ENCODE measurements at places on chromosomes 5 and 9.

- no peak for DNase-seq
These were observed 126.3 kb downstream of the C5orf15 start for GRCh38 chr5:133841831-133842750.

- DNase-seq = no peak
These were observed 66.6 kb upstream of the SPATA31D4 start for GRCh38 chr9:81861644-81862043.

DNA sequence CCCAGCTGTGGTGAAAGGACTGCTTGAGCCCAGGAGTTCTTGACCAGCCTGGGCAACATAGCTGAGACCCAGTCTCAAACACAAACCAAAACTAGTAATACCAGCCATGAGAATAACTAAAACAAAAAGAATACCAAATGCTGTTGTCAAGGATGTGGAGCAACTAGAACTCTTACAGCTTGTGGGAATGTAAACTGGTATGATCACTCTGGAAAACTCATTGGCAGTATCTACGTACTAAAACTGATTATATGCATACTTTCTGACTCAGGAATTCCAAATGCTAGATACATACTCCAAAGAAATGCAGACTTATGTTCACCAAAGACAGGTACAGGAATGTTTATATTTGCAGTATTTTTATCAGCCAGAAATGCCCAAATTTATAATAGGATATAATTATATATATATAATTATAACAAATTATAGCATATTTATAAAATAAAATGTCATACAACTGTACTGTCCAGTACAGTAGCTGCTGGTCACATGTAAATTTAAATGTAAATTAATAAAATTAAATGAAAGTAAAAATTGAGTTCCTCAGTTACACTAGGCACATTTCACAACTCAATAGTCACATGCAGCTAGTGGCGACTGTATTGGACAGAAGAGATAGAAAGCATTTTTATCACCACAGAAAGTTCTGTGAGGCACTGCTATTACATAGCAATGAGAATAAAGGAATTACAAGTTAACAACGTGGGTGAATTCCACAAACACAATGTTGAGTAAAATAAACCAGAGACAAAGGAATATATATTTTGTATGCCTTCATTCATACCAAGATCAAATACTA lies 118.5 kb downstream of the GNAQ start:
- DNase-seq = no peak

DNA sequence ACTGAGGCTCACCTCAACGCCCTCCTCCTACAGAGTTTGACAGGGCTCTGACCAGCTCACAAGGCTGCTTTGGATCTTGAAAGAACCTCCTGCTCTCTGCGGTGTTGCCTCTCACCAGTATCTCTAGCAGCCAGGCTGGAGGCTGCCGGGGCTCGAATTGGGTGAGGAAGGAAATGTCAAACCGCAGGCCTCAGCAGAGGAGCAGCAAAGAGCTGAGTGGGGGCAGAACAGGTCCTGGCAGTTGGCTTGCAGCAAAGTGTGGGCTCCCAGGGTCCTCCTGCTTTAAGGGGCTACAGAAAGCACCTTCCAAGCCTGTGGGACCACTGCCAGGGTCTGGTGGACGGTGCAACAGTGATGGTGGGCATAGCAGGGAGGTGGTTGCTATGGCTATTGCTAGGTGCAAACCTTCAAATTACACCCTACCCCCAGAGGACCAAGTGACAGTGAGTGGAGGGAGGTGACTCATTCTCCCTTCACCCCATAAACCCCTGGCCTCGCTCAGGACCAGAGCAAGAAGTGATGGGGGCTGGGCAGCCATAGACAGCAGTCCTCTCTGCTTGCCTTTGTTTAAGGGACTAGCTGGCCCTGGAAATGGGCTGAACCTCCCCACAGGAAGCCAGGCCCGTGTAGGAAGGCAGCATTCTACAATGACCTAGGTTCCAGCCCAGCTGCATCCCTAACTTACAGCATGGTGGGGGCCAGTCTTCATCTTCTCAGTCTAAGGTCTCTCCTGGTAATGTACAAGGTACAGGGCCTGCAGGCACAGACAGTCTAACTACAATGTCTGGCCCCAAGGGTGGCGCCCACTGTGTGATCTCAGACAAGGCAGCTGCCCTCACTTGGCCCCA lies 18.7 kb downstream of the LCP2 start:
- DNase-seq = peak; percentile 98

DNA sequence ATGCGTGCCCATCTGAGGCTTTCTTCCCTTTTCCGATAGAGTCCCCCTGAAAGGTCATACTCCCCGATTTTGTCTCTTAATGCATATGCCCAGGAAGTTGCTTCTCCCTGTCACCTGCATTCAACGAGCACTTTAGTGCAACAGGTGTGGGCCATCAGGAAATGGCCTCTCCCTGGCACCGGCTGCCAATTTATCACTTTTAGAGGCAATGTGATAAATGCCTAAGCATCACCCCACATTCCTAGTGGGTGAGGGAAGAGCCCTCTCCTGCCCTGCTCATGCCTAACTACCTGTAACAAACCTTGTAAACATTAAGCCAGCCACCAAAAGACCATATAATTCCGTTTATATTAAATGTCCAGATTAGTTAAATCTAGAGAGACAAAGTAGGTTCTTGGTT lies 1.1 kb upstream of the SNAPC3 start:
- DNase-seq = no peak

DNA sequence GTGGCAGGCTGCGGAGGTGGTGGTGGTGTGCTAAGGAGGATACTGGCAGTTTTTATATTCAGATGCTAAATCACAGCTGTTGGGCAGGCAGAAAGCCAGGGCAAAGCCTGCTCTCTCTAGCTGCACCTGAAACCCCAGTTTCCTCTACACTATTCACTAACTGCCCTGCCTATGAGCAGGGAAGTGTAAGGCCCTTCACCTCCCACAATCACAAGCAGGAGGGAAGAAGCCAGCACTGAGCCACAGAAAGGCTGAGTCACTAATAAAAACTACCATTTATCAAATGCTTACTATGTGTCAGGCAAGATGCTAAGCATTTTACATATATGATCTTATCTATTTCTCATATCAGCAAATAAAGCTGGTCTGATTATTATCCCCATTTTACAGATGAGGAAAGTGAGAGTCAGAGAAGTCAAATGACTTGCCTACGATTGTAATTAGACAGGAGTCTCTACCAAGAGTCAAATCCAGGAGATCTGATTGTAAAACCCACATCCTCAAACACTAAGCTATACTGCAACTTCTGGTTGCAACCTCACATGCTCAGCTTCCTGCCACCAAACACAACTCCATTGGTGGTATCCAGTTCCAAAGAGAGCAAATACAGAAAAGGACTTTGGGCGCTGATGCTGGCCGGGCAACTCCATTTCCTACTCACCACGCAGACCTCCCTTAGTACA lies 17.7 kb upstream of the IL6ST start:
- DNase-seq = peak; percentile 36

DNA sequence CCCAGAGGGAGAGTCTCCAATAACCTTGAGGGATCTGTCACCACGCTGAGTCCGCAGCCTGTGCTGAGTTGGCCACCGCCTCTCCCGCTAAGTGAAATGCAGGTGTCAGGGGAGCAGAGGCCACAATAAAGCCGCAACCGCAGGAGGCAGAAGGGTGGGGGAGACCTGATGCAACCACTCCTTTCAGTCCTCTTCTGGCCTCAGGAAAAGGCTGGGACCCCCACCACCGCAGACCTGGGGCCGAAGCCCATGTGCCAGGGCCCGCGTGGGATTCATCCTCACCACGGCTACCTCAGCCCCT lies 576 bp downstream of the MAP1B start:
- DNase-seq = no peak

- peak; percentile 32 for DNase-seq
These were observed 41.8 kb downstream of the RAPGEF1 start for GRCh38 chr9:131697908-131698617.

DNA sequence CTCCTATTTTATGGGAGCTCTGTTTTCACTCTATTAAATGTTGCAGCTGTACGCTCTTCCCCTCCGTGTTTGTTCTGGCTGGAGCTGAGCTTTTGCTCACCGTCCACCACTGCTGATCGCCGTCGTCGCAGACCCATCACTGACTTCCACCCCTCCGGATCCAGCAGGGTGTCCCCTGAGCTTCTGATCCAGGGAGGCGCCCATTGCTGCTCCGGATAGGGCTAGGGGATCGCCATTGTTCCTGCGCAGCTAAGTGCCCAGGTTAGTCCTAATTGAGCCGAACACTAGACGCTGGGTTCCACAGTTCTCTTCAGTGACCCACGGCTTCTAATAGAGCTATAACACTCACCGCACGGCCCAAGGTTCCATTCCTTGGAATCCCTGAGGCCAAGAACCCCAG lies 96.2 kb upstream of the PRDM9 start:
- DNase-seq = no peak

DNA sequence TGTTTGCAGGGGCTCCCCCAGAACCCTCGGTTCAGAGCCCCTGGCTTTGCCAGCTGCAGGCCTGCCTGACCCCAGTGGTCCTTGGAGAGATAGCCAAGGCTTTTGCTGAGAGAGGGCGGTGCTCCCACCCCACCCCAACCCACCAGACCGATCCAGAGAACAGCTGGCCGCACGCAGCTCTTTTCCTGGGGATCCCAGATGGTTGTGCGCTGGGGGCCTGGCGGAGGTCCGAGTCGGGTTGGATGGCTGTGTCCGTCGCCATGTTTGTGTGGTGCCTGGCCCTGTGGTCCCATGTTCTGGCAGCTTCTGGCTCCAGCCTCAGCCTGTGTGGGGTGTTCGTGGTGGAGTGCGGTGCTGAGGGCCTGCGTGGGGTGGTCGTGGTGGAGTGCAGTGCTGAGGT lies 97.5 kb downstream of the RXRA start:
- no peak for DNase-seq

DNA sequence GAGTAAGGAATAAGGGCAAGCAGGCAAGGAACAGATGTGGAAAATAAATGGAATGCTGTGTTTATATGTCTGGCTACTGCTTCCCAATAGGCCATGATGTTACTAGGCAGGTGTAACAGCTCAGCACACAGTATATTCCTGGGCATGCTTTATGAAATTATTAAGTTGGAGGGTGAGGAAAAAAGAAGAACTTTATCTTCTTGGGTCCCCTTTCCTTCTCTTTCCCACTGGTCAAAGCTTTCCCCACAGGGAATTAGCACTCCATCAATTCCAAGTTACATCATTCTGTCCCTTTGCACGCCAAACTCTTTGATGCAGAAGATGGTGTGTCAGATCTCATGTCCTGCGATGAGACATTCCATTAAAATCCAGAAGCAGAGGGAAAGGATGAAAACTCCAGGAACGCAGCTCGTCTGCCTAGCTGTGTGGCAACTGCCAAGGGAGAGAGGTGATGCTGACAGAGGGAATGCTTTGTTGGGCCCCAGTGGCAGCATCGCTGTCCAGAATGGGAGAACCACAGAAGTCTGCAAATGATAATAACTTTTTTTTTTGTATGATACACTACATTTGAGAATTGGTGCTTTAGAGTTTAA lies 447.3 kb upstream of the ARRDC3 start:
- DNase-seq = no peak

DNA sequence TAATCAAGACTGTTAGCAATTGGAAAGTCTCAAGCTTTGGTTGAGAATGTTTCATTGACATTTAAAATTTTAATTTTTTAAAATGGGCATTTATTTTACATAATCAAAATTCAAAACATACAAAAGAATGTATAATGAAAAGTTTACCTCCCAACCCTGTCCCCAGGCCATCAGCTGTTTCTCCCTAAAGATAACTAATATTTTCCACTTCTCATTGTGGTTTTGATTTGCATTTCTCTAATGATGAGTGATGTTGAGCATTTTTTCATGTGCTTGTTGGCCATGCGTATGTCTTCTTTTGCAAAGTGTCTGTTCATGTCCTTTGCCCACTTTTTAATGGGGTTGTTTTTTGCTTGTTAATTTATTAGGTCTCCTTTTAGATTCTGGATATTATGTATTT lies 11.4 kb upstream of the MACIR start:
- no peak for DNase-seq

- no peak for DNase-seq
These were observed 465.9 kb downstream of the DMAC1 start for GRCh38 chr9:7333719-7334118.

DNA sequence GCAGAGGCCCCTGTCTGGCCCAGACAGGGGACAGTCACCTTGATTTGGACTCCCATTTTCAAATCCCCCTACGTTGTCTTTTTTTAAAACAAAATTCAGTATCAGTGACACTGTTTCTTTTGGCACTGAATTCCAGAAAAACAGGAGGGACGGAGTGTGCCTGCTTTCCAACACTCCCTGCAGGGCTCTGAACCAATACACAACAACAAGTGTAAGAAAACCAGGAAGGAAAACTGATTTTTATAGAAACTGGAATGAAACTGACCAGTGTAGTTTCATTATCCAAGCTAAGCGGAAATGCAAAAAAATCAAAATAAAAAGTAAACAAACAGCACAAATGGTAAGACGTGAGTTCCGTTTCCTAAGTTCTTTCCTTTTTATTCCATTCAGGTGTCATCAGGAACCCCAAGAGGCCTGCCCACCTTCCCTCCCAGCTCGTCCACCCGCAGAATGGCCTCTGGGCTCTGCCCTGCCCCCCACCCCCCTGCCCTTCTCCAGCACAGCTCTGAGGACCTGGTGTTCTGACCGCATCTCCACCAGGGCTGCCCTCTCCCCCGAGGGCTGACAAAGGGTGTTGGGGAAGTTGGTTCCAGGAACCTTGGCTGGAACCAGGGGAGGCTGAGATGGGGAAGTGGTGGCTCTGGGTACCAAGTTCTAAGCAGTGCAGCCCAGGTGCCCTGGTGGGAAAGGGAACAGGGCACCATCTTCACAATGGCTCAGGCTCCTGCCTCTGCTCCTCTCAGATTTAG lies 73.6 kb downstream of the PSD2 start:
- no peak for DNase-seq

- no peak for DNase-seq
These were observed 117.4 kb downstream of the RGS3 start for GRCh38 chr9:113580954-113581311.
